ENCODE measurements at places on chromosomes 2 and 18.
A peak's percentile ranks its signal among the peaks of the same experiment; 100 is the strongest.

GRCh38 chr2:215419113-215419512 is 16.8 kb downstream of the FN1 start:
- no peak for DNase-seq

GRCh38 chr18:79476031-79476917 is 80.5 kb downstream of the NFATC1 start:
- no peak for DNase-seq

GRCh38 chr18:12597760-12598159 is 60.1 kb downstream of the SPIRE1 start:
- no peak for DNase-seq

DNA sequence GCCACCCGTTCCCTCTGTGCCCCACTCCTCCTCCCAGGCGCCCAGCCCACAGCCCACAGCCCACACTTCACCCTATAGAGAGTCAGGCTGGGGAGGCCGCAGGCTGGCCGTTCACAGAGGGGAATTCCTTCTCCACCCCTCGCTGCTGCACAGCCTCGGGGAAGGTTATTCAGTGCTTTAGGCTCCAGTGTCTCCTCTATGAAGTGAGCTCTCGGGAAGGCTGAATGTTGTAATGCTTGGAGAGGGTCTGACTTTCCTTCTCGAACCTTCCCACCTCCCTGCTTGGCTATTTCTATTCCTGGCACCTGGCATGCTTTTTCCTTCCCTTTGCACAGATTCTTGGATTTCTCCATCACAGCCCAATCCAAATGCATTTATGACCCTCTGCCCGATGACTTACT is 62.5 kb upstream of the SMAD7 start:
- DNase-seq, result no peak

DNA sequence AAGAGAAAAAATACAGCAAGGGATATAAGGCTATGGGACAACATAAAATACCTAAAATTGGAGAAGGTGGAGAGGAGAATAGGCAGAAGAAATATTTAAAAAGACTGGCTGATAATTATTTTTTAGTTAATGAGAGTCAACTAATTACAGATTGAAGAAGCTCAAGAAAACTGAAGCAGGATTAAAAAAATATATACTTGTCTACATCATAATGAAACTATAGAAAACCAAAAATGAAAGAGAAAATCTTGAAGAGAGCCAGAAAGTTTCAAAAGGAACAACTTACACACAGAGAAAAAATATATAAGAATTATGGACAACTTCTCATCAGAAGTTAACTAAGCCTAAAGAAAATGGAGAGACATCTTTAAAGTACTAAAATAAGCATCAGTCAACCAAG is 62.9 kb upstream of the APCDD1 start:
- DNase-seq, result no peak

GRCh38 chr2:71460595-71461303 is 7.4 kb downstream of the DYSF start:
- DNase-seq, result no peak

DNA sequence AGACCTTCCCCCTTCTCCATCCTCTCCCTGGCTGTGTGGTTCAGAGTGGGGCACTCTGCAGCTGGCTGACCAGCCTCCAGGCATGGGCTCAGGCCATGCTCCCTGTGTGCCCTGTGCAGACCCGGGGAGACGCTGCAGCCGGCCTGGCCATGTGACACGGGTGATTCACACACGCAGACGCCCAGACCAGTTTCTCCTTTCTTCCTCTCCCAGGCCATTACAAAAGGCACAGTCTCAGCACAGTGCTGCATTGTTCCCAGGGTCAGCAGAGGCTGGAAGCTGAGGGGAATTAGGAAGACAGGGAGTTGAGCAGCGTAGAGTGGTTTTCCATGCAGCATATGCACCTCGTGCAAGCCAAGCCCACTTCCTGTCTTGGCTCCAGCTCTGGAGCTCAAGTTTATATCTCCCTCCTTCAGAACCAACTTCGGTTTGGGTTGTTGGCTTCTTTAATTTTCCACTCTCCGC is 288.5 kb downstream of the TNS1 start:
- no peak for DNase-seq

- no peak for DNase-seq
Measured at GRCh38 chr18:36706134-36706881, 122.5 kb downstream of the TPGS2 start.

- no peak for DNase-seq
Measured at GRCh38 chr2:114025030-114025429, 135.1 kb downstream of the ACTR3 start.

DNA sequence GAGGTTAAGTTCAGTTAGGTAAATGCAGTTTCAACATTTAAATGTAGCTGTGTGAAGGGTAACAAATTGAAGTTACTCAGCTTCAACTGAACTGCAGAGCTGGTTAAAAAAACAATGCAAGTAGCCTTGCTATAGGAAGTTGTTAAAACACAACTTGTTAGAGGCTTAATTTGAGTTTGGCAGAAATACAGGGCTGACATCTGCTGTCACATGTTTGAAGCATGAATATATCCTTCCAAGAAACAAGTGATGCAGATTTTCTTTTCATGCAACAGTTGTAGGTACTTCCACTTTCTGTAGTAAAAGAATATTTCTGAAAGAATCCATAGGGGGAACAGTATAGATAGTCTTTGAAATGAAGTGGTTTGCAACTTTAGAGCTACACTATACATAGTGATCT is 208.7 kb upstream of the RASGRP3 start:
- no peak for DNase-seq

- DNase-seq, result no peak
Measured at GRCh38 chr2:240431661-240432424, 3.6 kb upstream of the GPC1 start.

DNA sequence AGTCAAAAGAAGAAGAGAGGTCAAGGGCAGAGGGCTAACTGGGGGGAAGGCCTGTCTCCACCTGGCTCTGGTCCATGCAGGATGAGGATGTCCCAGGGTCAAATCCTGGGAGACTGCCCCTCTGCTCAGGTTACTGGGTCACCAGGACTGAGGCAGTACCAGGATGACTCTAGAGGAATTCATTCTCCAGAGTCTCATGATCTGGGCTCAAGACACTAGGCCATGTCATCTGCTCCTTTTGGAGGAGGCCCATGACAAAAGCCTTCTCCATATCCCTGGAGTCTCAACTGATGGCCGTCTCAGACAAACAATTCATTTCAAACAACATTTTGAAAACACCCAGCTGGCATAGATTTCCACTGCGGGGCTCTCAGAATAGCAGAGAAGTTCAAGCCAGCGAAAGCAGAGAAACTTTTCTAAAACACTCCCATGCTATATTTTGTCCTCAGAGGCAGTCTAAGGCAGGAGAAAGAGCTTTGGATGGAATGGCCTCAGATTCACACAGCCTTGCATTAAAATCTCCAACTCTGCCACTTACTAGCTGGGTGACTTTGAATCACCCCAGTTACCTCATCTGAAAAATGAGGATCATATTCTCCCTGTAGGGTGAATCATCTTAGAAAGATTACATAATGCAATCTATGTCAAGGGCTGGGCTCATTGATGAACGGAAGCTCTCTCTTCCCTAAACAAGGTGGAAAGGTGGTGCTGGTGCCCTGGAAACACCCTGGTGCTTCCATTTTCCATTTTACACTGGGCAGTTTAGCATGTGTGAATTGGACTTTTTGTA is 48.8 kb upstream of the LCLAT1 start:
- DNase-seq, result no peak

DNA sequence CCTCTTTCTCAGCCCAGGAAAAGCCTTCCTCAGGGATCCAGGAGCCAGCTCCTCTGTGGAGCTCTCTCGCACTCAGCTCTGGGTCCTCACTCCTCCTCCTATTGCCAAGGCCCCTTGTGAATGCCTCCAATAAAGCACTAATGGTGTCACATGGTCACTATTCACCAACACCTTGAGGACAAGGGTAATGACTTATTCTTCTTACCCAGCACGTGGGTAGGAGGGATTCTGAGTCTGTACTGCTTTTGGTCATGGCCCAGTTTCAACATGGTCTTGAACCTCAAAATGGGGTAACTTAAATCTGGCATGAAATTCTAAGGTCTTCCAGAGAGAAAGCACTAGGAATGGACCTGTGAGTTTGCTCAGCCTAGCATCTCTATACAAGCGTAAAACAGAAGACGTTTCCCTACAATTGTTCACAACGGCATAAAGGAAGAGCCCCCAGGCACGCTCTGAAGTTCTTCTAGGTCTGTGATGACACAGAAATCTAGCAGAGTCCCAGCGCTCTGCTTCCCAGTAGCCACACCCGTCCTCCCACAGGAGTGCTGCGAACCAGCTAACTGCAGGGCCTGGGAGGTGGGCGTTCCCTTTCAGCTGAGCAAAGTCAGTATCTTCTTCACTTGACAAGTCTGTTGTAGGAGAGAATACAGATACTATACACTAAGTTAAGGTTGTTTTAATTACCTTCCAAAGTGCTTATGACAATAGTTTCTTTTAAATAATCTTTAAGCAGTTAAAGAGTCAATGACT is 14.6 kb upstream of the KIDINS220 start:
- DNase-seq, result no peak

- DNase-seq, result no peak
Measured at GRCh38 chr2:132911726-132912724, 242.0 kb upstream of the LYPD1 start.

DNA sequence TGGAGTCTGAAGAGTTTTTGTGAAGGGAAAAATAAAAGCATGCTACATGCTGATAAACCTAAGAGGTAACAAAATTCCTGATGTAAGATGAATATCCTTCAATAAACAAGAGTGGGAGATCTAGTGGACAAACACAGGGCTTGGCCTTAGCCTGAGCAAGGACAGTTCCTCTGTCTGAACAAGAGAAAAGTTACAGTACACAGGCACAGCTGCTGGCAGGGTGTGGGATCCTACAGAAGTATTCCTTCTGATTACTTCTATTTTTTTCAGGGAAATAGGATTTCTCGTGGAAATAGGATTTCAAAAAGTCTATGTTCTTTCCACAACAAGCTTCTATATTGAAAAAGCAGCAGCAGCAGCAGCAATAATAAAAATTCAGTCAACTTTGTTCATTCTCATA is 54.1 kb downstream of the NBAS start:
- DNase-seq, result no peak

- DNase-seq, result no peak
Measured at GRCh38 chr2:68734688-68735525, at the start of gene ARHGAP25. Gene ARHGAP25, plus strand, starts transcription at chr2:68734811. Its CDS starts 389 bp downstream, at chr2:68735200.

DNA sequence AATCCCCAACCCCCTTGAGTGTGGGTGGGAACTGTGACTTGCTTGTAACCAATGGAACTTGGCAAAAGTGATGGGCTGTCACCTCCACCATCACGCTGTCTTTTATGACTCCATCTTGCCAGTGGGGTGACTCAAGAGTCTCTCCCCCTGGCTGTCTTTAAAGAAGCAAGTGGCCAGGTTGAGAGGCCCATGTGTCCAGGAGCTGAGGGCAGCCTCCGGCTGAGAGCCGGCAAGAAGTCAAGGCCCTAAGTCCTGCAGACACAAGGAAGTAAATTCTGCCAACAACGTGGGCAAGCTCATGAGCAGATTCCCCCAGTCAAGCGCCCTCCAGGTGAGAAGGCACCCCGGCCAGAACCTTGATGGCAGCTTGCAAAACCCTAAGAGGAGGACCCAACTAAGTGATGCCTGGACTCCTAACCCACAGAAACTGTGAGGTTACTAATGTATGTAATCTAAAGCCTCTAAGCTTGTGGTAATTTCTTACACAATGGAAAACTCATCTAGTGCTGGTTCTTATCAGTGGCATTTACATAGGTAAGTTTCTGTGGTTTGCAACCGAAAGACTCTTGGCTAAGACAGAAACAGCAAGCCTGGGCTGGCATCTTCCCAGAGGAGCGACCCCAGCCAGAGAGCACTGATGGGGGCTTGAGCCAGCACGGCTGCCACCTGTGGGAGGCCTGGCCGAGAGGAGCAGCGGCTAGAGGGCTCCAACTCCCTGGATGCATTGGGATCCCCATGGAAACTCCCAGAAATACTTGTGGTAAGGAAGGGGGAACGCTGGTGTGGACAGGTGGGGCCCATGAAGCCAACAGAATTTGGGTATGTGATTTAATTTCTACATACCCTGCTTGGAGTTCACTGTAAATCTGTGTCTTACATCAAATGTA is 49.3 kb downstream of the CIB4 start:
- no peak for DNase-seq

DNA sequence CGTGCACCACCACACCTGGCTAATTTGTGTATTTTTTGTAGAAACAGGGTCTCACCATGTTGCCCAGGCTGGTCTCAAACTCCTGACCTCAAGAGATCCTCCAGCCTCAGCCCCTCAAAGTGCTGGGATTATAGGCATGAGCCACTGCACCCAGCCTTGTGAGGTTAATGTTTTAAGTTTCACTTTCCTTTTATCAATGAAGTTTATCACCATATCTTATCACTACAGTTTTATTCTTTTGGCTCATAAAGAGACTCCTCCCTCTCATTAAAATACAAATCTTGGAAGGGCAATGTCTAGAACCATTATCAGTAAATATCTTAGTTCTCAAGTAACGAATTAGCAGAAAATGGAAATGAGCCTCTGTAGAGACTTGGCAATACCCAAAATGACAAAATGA is 173.8 kb downstream of the BCL11A start:
- no peak for DNase-seq

DNA sequence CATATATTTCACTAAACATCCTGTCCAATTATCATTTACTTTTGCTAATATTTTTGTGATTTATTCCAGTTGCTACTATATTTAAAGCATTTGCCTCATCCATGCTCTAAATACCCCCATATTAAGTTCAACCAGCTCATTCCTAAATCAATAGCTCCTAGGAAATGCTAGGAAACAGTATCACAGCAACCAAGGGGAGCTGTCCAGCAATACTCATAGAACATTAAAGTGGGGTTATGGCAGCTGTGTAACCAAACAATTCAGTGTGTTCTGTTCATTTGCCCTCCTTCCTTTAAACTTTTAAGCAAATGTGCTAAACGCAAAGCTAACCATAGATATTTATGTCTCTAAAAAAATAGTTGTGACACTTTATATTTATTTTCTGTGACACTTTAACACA is 41.1 kb downstream of the ACVR1C start:
- DNase-seq, result no peak

DNA sequence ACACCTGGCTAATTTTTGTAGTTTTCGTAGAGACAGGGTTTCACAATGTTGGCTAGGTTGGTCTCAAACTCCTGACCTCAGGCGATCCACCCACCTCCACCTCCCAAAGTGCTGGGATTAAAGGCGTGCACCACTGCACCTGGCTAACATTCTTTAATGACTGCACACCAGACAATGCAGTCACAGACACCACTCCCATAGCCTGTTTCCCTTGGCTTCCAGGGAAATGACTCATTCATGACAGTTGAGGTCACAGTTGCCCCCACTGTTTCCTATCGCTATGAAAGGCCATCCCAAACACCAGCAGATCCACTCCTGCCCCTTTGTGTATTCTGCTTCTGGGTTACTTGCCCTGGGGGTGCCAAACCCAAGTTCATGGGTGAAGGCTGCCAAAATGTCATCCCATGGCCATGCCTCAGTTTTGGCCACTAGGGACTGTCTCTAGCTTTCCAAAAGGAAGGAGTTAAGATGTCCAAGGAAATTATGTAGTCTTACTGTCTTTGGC is 8.7 kb downstream of the CHMP1B start:
- no peak for DNase-seq

GRCh38 chr18:59918320-59918755 is 18.5 kb downstream of the PMAIP1 start:
- DNase-seq, result peak; percentile 13
